ENCODE measurements at places on chromosomes 2 and 18. TPM values are rescaled to one million over a fixed set of nuclear protein-coding genes. Genes with fewer than 3 reads are reported as not detected.

DNA sequence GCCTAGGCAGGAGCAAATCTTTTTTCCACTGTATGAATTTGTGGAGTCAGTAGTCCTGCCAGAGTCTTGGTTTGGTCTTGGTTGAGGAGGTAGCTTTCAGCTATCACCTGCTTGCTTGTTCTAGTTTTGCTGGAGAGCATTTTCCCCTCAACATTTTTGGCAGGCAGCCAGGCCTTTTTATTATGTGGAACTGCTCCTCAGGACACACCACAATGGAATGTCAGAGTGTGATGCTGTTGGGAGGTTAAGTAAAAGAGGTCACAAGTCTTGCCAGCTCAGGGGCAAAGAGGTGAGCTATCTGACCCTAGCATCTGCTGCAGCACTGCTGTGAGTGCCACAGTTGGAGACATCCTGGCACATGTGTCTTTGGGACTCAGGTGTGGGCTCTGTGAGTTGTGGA, 258.0 kb downstream of the CNTNAP5 start:
- H3K27ac ChIP-seq, result no peak overlapping the region
- H3K4me1 ChIP-seq, result no peaks in the 10 kb centered on the region
- H3K4me3 ChIP-seq, result no peak overlapping the region
- no peak for DNase-seq

DNA sequence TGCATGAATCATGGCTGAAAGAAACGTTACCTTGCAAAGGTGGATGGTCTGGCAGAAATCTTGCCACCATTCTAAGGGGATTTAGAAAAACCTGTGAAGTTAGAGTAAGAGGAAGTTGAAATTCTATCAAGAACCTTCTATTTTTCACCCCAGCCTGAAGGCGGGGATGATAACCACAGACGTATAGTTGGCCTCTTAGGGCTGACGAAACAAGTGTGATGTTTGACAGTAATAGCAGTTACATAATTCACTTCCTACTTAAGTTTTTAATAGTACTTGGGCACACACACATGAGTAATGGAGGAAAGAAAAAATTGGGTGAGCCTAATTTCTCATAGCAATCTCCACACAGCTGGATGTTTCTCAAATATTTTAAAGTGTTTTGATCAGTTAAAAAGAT, 336.6 kb upstream of the SALL3 start:
- DNase-seq, result peak; percentile 34
- no peaks in the 10 kb centered on the region for H3K27me3 ChIP-seq
- H3K4me3 ChIP-seq, result no peak overlapping the region
- H3K27ac ChIP-seq, result peak overlapping the region; percentile 39

GRCh38 chr2:221596192-221596591, 24.1 kb upstream of the EPHA4 start:
- H3K27me3 ChIP-seq, result no peaks in the 10 kb centered on the region
- no peak overlapping the region for H3K27ac ChIP-seq
- H3K36me3 ChIP-seq, result no peaks in the 10 kb centered on the region
- H3K4me1 ChIP-seq, result no peaks in the 10 kb centered on the region
- no peak for DNase-seq

GRCh38 chr2:19835781-19836281, 66.0 kb downstream of the TTC32 start:
- H3K27ac ChIP-seq, result no peak overlapping the region
- no peaks in the 10 kb centered on the region for H3K27me3 ChIP-seq

GRCh38 chr2:18422432-18423165, 137.9 kb downstream of the RDH14 start:
- no peak overlapping the region for H3K27ac ChIP-seq
- no peak for DNase-seq
- H3K27me3 ChIP-seq, result peaks cover 3% of the 10 kb centered on the region

DNA sequence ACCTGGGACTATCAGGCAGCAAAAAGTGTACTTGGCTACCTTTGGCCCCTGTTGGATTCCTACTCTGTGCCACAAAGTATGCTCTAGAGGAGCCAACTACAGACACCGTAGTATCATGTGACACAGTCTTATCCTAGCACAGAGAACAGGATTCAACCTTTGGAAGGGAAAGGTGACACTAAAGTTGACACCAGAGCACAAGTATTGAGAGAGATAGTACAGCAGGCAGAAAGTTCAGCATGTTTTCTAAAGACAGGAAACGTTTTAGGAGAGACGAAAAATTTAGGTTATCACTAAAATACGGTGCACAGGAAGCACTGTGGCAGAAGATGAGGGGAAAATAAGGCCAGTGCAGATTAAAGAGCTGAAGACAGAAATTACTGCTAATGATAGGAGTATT, 18.6 kb downstream of the SMAD2 start:
- H3K4me3 ChIP-seq, result no peak overlapping the region
- peak overlapping the region; percentile 67 for H3K27ac ChIP-seq
- no peak for DNase-seq

The SOS1 gene
- 34.6 TPM for total RNA-seq

The IL1R2 gene
- not detected for total RNA-seq

The EEF1B2 gene
- total RNA-seq, result 542 TPM

The GPR45 gene
- not detected for total RNA-seq
